Kidney (tissue), 22 donors: ENCODE measurements at places on chromosomes 12 and 14.

DNA sequence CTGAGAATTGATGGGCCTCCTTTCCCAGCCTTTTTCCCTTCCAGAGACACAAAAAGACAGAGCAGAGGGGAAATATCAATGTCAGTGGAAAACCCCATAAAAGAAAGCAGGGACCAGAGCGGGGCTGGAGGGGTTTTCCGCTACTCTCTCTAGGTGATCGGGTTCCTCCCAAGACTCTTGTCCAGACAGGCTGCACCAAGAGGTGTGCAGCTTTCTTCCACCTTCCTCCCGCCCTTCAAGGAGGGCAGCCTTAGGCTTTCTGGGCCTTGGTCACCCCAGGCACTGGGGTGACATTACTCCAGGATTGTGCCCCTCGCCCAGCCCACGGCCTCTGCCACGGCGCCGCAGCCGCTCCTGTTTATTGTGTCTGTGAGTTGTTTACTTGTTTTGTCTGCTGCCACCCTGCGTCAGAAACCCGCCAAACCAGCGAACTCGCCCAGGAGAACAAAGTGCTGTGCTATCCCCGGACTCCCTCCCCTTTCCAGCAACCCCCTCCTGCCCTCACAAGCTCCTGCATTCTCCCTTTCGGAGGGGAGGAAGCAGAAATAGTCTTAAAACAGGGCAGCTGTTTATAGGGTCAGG is 6.7 kb upstream of the HOXC6 start:
- H3K27ac ChIP-seq, result peak overlapping the region; percentile 73
- peaks cover 3% of the 10 kb centered on the region for H3K27me3 ChIP-seq
- peaks cover 8% of the 10 kb centered on the region for H3K4me1 ChIP-seq
- no peaks in the 10 kb centered on the region for H3K36me3 ChIP-seq
- H3K4me3 ChIP-seq, result peak overlapping the region; percentile 22

DNA sequence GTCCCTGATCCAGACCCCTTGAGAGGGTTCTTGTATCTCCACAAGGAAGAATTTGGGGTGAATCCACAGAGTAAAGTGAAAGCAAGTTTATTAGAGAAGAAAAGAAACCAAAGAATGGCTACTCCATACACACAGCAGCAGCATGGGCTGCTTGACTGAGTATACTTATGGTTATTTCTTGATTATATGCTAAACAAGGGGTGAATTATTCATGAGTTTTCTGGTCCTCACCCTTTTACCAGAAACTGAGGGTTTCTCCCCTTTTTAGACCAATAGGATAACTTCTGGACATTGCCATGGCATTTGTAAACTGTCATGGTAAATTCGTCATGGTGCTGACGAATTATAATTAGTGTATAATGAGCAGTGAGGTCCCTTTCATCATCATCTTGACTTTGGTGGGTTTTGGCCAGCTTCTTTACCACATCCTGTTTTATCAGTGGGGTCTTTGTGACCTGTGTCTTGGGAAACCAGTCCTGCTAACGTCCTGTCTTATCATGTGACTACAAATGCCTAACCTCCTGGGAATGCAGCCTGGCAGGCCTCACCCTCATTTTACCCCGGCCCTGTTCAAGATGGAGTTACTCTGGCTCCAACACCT is 121.9 kb downstream of the SPTSSA start:
- H3K4me3 ChIP-seq, result no peak overlapping the region
- H3K36me3 ChIP-seq, result no peaks in the 10 kb centered on the region

DNA sequence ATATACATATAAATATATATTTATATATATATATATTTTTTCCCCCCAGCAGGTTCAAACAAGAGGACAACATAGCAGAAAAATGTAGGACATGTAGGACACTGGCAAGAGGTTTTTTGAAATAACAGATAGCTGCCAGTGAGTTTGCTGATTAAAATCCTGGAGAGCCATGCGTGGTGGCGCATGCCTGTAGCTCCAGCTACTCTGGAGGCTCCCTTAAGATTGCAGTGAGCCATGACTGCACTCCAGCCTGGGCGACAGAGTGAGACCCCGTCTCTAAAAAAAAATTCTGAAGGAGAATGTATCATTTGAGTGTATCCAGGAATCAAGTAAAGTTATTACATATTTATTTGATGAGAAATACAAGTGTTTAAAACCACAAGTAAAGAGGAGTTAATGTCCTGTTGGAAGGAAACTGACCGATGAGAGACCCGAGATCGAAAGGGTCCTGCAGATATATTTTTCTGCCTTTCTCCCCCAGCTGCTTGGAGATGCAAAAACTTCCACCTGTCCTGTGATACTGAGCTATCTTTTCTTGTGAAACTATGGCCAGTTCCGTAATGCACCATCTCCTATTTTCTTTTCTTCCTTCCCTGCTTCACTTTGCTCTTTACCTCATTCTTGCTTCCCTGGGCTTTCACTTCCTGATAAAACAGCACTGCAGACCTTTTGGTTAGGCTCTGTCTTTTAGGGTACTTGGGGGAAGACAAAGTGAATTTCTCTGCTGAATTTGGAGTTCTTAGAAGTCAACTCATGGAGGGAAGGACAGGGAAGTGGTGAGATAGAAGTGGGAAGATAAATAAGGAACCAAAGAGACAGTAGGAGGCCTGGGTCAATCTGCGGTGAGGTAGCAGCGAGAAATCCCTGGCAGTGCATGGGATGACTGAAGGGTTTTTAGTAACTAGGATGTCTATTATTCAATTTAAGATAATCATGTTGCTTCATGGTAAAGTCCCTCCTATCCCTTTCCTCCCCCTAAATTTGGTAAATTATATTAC is 41.2 kb upstream of the SLC2A13 start:
- H3K27ac ChIP-seq, result no peak overlapping the region
- no peaks in the 10 kb centered on the region for H3K4me1 ChIP-seq
- peak; percentile 24 for DNase-seq
- H3K36me3 ChIP-seq, result no peaks in the 10 kb centered on the region
- H3K27me3 ChIP-seq, result no peaks in the 10 kb centered on the region

- DNase-seq, result peak; percentile 43
- H3K4me1 ChIP-seq, result no peaks in the 10 kb centered on the region
- H3K36me3 ChIP-seq, result no peaks in the 10 kb centered on the region
- H3K4me3 ChIP-seq, result peak overlapping the region; percentile 48
These were observed 9.3 kb downstream of the CCDC196 start for GRCh38 chr14:66495218-66496098.

DNA sequence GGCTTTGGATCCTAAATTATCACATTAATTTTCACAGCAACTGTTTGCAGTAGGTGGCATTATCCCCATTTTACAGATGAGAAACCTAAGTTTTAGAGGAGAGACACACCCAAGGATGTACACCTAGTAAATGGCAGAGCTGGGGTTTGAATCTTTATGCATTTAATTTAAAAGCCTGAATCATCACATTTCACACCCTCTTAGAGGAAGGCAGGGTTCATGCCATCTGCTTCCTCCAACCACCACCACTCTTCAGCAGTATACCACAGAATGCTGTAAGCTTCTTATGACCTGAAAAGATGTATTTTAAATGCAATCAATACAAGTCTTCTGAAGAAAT is 90.3 kb downstream of the CRADD start:
- H3K4me1 ChIP-seq, result no peaks in the 10 kb centered on the region
- no peaks in the 10 kb centered on the region for H3K36me3 ChIP-seq
- peak overlapping the region; percentile 24 for H3K27ac ChIP-seq

DNA sequence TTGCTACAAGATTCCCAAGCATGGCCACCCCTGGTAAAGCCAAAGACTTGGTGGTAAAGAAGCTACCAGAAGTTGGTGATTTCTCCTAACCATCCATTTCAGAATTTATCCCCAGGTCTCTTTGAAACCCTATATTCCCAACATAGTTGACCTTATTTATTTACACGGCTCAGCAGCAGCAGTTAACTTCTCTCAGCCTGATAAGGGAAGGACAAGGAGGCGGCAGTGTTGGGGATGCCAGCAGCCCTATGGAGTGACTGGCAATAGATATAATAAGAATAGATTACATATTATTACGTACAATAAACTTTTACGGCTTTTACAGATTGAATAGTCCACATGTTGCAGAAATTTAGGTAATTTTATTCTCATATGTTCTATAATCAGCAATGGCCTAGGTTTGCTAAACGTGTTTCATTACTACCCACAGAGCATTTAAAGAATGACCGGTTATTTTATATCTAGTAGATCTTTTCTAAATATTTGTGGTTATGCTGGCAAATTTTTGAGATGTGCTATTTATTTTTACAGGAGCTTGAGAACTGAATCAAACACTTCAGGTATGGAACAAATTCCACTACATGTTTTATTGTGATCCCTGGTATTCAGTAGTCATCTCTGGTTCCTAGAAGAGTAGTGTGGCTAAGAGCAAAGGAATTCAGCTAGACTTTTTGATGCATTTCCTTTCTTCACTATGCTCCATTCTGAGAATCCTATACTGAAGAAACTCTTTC is 19.8 kb upstream of the PALS1 start:
- no peak overlapping the region for H3K27ac ChIP-seq
- no peak for DNase-seq
- no peaks in the 10 kb centered on the region for H3K36me3 ChIP-seq
- no peak overlapping the region for H3K4me3 ChIP-seq
- H3K27me3 ChIP-seq, result no peaks in the 10 kb centered on the region
- no peaks in the 10 kb centered on the region for H3K4me1 ChIP-seq

DNA sequence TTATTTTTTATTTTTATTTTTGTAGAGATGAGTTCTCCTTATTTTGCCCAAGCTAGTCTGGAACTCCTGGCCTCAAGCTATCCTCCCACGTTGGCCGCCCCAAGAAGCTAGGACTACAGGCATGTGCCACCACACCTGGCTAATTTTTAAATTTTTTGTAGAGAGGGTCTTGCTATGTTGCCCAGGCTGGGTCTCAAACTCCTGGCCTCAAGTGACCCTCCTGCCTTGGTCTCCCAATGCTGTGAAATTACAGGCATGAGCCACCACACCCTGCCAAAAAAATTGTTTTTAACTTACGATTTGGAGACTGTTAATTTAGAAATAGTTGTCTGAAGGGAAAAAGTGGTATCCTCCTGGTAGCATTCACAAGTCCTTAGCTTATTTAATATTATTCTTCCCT is 120.7 kb downstream of the PPM1H start:
- no peaks in the 10 kb centered on the region for H3K36me3 ChIP-seq
- H3K27ac ChIP-seq, result no peak overlapping the region
- no peaks in the 10 kb centered on the region for H3K4me1 ChIP-seq
- no peaks in the 10 kb centered on the region for H3K27me3 ChIP-seq
- H3K4me3 ChIP-seq, result no peak overlapping the region
- DNase-seq, result no peak

DNA sequence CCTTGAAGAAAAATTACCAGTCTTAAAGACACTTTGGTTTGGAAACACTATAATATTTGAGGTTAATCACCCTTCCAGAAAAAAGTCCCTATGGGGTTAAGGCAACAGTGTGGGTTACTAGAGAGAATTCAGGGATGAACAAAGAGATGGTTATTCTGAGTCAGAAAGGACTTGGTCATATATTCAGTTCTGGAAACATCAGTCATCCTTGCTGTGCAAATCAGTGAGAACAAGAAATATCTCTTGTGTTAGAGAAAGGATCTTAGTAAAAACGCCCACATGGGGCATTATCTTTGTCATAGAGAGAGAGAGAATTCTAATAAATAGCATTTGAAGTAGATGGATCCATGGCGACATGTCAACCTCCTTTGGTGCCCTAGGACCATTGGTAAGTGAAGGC is 59.4 kb upstream of the E2F7 start:
- no peak overlapping the region for H3K4me3 ChIP-seq
- H3K27me3 ChIP-seq, result no peaks in the 10 kb centered on the region
- no peak for DNase-seq
- H3K36me3 ChIP-seq, result no peaks in the 10 kb centered on the region
